ENCODE measurements at places on chromosomes 3 and 15.
A peak's percentile ranks its signal among the peaks of the same experiment; 100 is the strongest.

DNA sequence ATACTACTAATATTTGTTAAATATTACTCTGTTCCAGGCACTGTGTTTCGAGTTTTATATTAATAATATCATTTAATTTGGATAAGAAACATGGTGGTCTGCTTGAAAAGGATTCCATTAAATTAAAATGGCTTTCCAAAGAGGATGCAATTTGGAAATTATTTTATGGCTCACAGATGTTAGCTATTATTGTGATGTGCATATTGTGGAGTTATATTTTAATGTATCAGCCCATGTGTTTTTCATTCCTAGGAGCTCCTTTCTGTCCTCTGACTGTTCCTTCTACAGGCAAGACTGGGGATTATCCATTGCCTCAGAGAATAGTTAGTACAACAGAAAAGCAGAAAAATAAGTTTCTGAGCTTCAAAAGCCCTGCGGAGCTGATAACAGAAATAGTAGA is 376.7 kb upstream of the PDZRN3 start:
- DNase-seq, result no peak

- DNase-seq, result no peak
Measured at GRCh38 chr3:45023675-45024074, 2.4 kb upstream of the CLEC3B start.

GRCh38 chr15:43440721-43441281 is 52.2 kb downstream of the TP53BP1 start:
- DNase-seq, result peak; percentile 42

DNA sequence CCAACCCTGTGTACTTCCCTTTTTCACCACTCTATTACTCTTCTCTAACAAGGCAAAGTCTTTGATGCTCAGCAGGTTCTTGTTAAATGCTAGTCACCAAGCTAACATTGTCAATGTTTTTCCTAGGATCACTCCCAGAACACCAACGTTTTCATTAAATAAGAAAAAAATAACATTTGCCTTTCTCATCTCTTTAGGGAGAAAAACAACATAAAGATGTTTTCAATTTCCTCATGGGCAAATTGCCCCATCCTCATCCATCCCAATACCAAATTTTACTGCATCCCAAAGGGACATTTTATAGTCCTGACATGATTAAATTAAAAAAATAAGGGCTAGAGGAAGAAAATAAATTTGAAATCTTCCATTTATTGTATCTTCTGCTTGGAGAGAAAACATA is 106.5 kb downstream of the SUCNR1 start:
- no peak for DNase-seq

DNA sequence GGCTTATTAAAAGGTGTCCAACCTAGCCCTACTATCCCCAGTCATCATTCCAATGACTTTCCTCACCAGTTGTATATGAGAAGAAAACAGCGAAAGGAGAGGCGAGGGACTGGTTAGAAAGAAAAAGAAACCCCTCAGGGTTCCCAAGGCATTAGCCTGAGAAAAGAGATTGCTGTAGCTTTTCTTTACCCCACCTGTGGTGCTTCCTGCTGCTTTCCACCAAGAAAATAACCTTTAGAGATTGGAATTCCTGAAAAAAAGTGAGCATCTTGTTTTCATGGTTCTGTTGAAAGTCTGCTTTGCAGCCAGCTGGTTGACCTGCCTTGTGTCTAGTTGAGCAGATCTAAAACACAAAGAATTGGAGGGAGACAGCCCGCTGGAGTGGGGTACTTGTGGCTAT is 196.4 kb downstream of the CADPS start:
- no peak for DNase-seq

DNA sequence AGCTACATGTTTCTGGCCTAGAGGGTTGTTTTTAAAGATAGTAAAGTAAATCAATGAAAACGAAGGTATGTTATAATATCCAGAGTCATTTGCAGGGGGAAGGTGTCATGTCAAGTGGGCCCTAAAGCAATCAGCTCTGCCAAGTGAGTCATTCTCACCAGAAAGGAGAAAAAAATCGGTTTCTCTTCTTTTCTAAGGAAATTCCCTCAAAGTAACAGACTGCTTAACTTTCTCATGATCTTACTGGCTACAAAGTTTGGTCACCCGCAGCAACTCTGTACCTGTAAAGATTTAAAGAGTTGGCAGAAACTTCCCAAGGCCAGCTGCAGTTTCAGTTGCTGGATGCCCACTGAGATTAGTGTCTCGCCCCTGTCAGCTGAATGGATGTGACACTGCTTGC is 5.5 kb upstream of the FSIP1 start:
- no peak for DNase-seq

DNA sequence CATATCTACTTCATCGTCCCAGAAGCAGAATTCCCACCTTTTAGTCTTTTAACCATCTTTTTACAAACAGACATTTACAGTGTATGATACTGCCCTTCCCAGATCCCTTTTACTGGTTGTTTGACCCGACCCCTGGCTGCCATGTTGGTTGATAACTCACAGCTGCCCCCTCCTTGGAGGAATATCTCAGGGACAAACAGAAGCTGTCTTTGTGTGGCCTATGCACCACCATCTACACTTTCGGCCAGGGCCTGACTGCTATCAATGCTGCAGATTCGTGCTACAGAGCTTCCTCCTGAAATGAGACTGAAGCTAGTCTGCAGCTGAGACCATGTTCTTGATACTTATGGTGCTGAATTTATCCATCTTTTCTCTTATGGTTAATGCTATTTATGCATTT is 6.6 kb upstream of the POLQ start:
- no peak for DNase-seq

DNA sequence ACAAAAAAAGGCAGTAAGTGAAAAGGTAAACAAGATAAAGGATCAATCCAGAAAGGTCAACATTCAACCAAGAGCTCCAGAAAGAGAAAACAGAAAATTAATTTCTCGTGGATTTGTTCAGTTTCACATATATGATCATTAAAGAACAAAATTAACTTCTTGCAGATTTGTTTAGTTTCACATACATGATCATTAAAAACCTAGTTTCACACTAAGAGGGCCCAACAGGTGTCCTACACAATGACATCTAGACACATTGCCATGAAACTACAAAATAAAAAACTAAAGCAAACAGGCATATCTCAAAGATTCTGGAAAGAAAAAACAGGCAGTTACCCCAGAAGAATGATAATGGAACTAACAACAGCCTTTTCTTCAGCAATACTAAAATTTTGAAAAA is 22.1 kb downstream of the PHC3 start:
- no peak for DNase-seq

GRCh38 chr3:188268336-188268735 is 114.4 kb downstream of the LPP start:
- no peak for DNase-seq

DNA sequence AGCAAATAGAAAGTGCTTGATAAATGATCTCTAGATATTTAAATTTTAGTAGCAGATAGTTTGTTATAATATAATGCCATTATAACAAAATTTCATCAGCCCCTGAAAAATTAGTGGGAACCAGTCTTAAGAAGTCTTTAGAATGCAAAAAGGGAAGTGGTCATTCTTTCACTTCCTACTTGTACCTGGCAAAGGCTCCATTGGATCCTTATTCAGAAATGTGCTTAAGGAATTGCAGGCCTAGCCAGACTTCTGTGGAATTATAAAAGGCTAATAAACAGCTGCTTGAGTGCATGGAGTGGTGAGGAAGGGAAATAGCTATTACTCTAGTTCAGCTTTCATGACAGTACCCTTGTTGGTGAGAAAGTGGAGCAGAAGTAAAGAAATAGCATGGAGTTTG is 24.2 kb downstream of the PPM1L start:
- no peak for DNase-seq

DNA sequence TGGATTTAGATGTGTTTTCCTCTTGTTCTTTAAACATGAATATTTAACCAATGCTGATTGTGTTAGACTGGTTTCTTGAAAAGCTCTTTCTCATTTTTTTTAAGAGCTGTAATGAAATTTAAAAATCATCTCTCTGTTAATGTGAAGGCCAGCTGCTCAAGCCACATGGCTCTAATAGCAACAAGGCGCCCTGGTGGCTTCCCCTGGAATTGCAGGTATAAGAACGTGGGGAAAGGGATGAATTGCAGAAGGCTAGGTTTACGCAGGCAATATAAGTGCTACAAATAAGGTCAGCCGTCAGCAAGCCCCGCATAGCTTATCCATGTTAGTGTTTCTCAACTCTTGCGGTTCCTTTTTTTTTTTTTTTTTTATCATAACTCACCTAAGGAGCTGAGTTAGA is 108.5 kb downstream of the SAMMSON start:
- peak; percentile 22 for DNase-seq

- DNase-seq, result no peak
Measured at GRCh38 chr3:98786364-98787006, 23.3 kb downstream of the ST3GAL6 start.

- no peak for DNase-seq
Measured at GRCh38 chr3:122661633-122662032, 19.0 kb upstream of the PARP14 start.

DNA sequence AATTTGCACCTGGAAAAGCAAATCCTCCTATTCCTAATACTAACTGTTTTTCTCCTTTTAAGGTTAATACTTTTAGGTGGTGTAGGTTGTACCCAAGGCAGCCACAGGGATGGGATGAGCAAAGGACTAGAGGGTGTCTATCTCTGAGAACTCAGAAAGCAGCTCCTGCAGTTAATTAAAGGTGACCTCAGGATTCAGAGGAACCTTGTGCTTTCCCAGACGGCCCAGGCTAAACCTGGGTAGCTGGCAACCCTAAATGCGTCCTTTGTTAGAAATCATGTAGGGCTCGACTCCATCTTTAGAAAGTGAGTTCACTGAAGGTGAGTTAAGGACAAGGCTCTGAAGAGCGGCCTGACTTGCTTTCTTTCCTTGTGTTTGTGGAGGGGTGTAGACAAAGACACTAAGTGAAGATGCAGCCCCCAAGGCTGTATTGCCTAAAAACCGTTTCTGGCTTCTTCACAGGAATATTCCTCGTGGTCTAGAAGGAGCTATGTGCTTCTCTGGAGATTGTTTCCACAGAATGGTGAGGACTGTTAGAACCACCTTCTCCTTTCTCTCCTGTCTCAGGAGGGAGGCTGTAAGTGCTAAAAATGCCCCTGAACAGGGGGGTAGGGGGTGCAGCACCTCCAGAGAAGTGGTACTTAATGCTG is 14.9 kb downstream of the FNDC3B start:
- DNase-seq, result no peak

DNA sequence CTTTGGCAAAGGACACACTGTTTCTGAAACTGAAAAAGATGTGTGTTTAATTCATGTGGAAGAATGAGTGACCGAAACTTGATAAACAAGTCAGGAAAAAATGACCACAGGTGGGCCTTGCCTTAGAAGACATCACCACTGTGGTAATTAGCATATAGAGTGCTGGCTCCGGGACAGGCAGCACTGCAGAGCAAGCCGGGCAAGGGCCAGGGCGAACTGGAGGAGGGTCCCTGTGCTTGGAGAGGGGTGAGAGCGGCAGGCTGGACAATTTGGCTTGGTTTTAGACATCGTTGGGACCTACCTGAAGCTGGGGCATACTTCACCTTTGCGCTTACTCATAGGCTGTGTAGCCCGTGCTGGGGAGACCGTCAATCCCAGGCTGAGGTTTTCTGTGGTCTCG is 8.2 kb downstream of the RTP3 start:
- no peak for DNase-seq

DNA sequence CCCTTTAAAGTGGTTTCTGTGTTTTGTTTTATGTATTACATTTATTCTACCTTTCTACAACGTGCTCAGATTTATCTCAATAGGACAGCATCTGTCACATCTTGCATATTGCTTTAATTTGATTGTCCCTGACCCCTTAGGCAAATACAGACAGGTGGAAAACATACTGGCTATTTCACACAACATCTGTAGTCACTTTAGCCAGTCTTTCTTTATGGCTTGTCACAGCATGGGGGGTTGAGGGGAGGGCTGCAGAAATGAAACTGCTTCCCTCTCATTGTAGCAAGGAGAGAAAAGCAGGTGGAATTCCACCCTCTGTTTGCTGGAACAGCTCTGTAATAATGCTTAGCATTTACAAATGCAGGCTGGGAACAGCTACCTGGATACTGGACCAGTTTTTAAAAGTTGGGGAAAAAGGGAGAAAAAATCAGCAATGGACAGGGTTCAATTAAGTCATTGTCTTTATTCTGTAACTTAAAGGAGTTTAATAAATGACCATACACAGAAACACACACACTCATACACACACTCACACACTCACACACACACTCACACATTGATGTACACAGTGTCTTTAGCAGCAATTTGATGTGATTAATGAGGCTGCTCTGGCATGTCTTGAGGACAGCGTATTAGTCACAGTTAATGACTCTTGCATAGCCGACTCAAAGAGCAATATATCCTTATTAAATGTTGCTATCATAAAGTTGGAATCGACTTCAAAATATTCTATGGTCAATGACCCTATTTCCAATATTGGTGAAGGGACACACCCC is 283.7 kb upstream of the GBE1 start:
- no peak for DNase-seq

DNA sequence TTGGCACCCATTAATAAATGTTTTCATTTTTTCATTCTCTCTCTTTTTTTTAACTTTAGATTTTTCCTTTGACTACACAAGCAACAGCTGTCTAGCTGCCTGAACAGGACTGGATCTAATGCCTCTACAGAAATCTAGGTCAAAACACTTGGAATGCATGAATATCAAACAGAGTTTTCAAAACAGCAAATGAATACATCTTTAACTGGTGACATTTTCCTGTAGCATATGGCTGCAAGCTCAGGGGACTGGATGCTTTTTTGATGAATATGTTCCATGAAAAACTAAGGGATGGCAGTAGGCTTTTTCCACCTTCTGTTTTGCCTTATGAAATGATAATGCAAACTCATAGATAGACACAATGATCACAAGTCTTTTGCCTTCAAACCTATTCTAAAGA is 661.7 kb downstream of the MCTP2 start:
- DNase-seq, result no peak

DNA sequence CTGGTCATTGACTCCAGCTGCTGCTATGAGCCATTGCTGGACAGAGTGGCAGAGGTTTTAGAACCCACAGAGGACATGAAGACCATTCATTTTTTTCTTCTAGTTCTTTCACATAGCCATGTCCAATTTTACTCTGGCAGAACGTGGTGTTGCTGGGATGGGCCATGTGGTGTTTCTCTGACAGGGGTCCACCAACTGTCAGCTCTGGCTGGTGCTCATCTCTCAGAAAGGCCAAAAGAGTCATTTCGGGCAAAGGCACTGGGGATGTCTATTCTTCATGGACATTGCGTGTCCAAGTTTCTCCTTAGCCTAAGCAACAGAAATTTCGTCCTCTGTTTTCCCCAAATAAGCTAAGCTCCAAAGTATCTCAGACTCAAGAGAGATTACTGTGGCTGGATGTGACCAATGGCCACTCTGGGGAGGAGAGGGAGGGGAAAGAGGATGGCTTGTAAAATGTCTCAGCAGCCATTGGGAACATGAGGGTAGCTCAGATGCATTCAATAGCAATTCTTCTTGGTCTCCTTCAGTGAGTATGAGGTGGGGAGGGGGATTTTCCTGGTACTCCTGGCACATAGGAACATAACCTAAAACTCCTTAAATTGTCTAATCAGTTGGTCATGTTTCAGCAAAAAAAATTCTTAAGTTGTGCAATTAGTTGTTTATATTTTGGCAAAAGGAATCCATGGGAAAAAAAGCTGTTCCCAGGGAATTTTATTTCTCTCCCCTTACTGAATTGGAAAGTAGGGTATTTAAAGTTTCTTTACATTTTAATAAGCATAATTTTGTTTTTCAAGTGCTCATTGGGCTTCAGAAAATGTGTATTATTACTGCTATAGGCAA is 131.6 kb upstream of the MITF start:
- no peak for DNase-seq
